ENCODE measurements at places on chromosomes 3 and 15. TPM values are rescaled to one million over a fixed set of nuclear protein-coding genes. Genes with fewer than 3 reads are reported as not detected.
A peak's percentile ranks its signal among the peaks of the same experiment; 100 is the strongest.

GRCh38 chr3:145704020-145704419 is 457.0 kb downstream of the PLOD2 start:
- ATAC-seq = no peak

- no peak for ATAC-seq
These were observed 409.6 kb upstream of the TBL1XR1 start for GRCh38 chr3:177606891-177607290.

GRCh38 chr15:52288051-52288942 is 7.3 kb downstream of the MYO5C start:
- ATAC-seq = peak; percentile 99

GRCh38 chr3:32913790-32914446 is 37.5 kb upstream of the CCR4 start:
- ATAC-seq = no peak

DNA sequence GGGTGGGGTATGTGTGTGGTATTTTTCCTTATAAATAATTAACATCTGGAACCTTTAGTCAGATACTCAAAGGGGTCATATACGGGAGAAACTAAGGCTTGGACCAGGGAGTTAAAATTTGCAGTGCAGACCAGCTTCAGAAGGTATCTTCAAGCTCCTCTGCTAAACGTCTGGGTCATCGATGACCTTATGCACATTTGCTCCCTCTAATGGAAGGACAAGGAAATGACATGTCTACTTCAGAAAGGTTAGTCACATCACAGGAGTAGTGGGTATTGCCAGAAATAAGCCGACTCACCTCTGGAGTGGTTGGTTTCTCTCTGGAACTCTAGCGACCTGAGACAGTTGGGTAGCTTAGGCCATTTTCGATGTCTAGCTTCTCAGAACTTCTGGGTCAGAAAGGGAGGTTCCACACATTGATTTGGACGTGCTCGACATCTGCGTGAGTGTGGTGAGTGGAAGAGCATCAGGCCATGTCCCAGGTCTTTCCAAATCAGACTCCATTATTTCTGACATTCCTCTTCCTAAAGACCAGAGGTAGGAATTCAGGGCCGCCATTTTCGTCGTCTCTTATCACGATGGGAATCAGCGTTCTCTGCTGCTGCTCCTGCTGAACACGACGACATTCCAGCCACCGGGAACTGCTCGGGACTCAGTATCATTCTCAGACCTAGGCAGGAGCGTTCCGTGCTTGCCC is 31.8 kb upstream of the RASA2 start:
- peak; percentile 61 for ATAC-seq

- no peak for ATAC-seq
These were observed 1.4 kb downstream of the KBTBD13 start for GRCh38 chr15:65077981-65078352.

DNA sequence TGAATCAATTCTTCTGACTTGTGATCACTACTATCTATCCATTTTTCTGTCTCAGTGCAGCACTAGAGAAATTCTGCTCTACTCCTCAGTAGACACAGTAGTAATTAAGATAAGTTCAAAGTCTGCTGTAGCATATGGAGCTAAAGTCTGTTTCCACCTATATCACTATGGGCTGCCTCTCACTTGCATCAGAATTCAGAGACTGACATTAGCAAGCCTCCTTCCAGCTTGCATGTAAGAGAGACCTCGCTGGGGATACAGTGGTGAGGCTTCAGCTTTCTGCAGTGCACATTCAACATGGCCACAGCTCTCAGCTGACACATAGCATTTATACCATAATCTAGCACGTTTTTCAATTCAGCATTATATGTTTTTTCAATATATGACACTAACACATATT is 217.0 kb downstream of the PLOD2 start:
- ATAC-seq = no peak

- ATAC-seq = no peak
These were observed 53.0 kb upstream of the STXBP5L start for GRCh38 chr3:120854908-120855526.

- no peak for ATAC-seq
These were observed 14.3 kb upstream of the CCNL1 start for GRCh38 chr3:157174290-157174648.

DNA sequence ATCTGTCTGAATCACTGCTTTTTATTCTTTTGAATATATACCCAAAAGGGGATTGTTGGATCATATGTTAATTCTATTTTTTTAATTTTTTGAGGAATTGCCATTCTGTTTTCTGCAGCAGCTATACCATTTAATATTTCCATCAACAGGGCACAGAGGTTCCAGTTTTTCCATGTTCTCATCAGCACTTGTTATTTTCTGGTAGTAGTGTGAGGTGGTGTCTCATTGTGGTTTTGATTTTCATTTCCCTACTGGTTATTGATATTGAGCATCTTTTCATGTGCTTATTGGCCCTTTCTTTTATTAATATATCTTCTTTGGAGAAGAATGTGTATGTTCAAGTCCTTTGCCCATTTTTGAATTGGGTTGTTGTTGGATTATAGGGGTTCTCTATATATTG is 68.1 kb downstream of the PDE8A start:
- no peak for ATAC-seq

GRCh38 chr3:184717399-184717983 is 5.6 kb upstream of the MAGEF1 start:
- ATAC-seq = peak; percentile 7

DNA sequence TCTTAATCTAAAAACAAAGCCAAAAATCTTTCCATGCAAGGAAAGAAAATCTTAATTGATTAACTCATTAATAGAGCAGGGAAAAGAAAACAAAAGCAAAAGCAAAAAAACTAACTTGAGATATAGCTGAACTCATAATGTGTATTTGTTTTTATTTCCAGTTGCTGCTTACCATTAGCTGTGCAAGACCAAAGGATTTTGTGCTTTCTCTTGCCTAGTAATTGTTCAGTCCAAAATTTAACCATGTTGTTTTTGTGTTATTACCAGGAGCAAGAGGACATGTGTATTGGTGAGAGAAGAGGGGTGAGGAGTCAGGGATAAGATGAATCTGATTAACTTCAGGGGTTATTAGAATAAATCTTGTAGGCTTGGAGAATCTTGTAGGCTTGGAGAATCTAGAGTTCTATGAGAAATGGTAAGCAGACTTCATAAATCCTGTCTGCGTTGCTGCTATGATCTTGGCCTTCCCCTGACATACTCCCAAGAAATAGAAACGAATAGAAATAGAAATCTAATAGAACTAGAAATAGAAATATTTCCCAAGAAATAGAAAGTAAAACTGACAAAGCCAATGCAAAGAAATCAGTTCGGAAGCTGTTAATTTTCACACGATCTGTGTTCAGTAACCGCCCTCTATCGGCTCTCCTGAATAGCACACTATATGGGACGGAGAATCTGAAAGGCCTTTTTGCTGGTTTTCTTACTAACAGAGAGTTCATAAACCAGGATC is 72.6 kb upstream of the TNFSF10 start:
- no peak for ATAC-seq

GRCh38 chr3:89954137-89954536 is 846.7 kb downstream of the EPHA3 start:
- no peak for ATAC-seq

GRCh38 chr15:20106026-20106425 is 435.6 kb downstream of the GOLGA6L6 start:
- ATAC-seq = no peak

DNA sequence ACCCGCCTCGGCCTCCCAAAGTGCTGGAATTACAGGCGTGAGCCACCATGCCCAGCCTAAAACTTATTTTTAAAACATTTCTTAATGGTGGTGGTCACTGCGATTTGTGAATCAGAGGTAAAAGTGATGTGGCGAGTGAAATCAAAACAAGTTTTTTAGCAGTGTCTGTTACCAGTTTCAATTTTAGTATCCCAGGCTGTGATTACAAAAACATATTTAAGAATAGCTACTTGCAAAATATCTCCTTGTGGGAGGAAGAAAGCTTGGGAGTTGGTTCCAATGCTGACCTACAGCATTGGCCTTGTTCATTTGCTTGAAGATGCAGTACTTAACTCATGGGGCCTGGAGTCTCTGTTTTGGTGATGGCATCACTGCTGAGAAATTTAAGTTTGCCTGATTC is 4.5 kb downstream of the RAB7A start:
- ATAC-seq = no peak

- no peak for ATAC-seq
These were observed 21.8 kb downstream of the ST3GAL6 start for GRCh38 chr3:98784666-98785600.

GRCh38 chr15:62209821-62210220 is 44.7 kb upstream of the C2CD4B start:
- no peak for ATAC-seq

- ATAC-seq = no peak
These were observed 1.8 kb downstream of the TLNRD1 start for GRCh38 chr15:81002331-81003096.

- no peak for ATAC-seq
These were observed 90.0 kb downstream of the APBA2 start for GRCh38 chr15:28975766-28976179.

GRCh38 chr15:73944161-73945129 is 18.2 kb downstream of the LOXL1 start:
- ATAC-seq = no peak

DNA sequence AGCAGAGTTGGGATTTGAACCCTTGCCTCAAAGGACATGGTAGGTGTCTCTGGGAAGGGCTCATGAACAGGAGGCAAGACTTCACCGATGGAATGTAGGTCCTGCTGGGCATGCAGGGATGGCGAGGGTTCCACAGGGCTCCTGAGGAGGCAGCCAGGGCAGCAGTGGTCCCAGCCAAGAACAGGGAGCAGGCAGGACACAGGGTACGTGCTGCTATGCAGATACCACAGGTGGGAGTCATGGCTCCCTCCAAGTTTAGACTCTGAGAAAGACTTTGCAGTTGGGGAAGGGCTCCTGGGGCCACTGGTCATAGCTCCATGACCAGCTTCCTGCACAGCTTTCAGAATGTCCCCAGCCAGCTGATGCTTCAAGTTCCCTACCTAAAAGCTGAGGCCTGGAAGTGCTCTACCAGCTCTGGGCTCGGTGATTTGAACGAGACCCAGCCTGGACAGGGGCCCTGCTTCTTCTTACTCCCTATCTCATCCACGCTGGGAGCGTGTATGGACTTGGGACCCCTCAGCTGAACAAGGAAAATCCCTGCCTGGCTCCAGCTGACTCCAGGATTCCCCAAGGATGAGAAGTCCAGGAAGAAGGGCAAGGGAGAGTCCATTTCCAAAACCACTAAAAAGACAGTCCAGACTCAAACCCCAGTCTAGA is 747 bp downstream of the MYL3 start:
- ATAC-seq = no peak

DNA sequence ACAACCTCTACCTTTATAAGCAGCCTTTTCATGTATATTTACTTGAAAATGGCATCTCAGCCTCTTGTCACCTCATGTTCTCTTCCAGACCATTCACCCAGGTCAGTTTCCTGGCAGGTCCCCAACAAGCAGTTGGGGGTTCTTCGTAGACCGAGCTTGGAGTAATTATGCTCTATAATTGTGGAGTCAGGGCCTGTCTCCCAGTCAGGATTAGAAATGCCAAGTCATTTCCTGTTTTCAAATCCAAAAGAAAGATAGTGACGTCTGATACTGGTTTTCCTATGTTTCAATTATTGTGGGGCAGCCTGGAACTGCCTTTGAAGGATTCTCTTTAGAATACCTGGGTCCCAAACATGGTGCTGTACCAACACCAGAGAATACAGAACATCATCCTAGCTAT is 430.6 kb downstream of the MECOM start:
- ATAC-seq = no peak

DNA sequence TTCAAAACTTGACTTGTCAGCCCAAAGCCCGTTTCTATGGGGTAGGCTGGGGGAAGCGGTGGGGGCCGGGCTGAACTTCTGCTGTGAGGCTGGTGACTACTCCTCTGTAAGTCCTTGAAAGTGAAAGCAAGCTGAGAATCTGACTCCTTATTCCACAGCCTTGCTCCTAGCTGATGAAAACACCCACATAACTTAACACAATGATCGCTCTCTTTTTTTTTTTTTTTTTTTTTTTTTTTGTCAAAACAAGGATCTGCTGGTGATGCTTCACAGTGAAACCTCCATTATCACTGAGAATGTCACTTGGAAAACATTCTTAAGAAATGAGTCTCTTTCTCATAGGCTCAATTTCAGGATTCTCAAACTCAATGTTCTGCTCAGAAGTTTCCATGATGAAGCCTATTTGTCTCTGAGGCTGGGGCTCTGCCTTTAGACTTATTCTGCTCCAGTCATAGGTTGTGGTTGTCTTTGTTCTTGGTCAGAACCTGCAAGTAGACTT is 31.4 kb upstream of the TKT start:
- peak; percentile 90 for ATAC-seq

DNA sequence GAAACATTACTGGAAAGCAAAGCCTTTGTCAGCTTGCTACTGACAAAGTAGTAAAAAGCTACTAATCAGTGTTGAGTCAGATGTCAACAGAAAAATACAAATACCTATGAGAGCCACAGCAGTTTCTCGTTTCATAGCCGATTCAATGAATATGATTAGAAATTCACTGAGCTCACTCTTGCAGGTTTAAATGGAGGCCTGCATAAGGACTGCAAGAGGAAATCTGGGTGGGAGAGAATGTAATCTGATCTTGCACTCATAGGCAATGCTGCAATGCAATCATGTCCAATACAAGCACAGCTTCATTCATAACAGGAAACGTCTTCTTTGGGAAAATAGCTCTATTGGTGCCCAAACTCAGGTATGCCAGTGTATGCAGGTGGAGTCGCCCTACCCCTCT is 608.8 kb downstream of the ROBO2 start:
- ATAC-seq = no peak

SCAMP5 gene
- total RNA-seq = 5.4 TPM

SLITRK3 gene
- 0.10 TPM for total RNA-seq

SLC28A2 gene
- 1.1 TPM for total RNA-seq

MKRN2OS gene
- total RNA-seq = 1.3 TPM

HTR3E gene
- 0.46 TPM for total RNA-seq

GATA2 gene
- total RNA-seq = 1.0 TPM

DET1 gene
- total RNA-seq = 17.7 TPM

TMEM108 gene
- 0.51 TPM for total RNA-seq

BCL2A1 gene
- 0.54 TPM for total RNA-seq

CYP1A1 gene
- 0.77 TPM for total RNA-seq

AMT gene
- total RNA-seq = 16.1 TPM

OR5H15 gene
- total RNA-seq = not detected

SIAH2 gene
- total RNA-seq = 9.7 TPM

NR2F2 gene
- 41.1 TPM for total RNA-seq

SEC22A gene
- total RNA-seq = 26.4 TPM

DLL4 gene
- total RNA-seq = 18.6 TPM

CFAP91 gene
- total RNA-seq = 9.5 TPM

SYNPR gene
- 3.0 TPM for total RNA-seq

SERPINI2 gene
- total RNA-seq = 0.14 TPM

NT5DC2 gene
- 97.1 TPM for total RNA-seq

All from motor neuron (in vitro differentiated cells).